ENCODE measurements at places on chromosomes 6 and 20.

GRCh38 chr6:20433321-20433720 lies 31.6 kb downstream of the E2F3 start:
- DNase-seq = no peak

GRCh38 chr6:12610862-12611261 lies 105.7 kb upstream of the PHACTR1 start:
- DNase-seq = no peak

- DNase-seq = no peak
These were observed 24.0 kb downstream of the STK35 start for GRCh38 chr20:2125474-2126112.

DNA sequence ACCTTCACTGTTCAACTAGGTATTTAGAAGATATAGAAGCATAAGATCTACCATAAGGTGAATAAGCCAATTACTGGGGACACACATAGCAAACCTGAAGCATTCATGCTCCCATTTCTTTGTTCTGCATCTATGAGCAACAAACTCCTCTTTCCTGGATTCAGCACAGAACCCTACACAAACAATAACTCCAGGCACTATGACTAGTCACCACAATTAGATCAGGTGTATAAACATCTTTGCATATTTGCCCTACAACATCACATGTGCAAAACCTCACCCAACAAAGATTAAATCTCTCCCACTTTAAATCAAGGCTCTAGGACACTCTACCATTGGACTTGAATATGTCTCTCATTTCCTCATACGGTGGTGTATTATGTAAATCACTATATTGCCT lies 652.3 kb downstream of the EPHA7 start:
- DNase-seq = no peak

DNA sequence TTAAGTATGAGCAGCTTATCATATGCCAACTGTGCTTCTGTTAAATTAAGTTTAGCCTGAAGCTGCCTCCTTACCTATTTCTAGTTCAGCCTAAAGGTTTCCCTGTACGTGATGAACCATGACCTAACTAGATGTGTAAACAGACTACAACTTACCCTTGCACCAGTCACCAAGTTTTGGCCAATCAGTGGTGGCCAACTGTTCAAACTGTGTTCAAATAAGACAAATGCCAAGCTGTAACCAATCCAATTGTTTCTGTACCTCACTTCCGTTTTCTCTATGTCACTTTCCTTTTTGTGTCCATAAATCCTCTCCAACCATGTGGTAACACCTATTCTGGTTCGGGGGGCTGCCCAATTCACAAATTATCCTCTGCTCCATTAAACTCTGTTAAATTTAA lies 6.0 kb upstream of the SLC2A10 start:
- no peak for DNase-seq

DNA sequence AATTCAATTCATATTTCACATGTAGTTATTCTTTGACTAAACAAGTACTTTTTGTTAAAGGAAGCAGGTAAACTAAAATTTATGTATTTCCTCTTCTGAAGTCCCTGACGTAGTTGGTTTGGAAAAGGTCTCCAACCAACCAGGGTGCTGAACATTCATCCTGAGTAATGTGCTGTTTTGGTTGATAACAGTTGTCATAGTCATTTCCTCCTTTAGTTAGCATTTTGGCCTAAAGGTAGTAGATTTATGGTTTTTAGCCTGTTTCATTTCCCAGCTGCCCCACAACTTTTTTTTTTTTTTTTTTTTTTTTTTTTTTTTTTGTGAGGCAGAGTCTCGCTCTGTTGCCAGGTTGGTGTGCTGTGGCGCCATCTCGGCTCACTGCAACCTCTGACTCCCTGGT lies 382.8 kb upstream of the FLRT3 start:
- DNase-seq = no peak

- no peak for DNase-seq
These were observed 24.7 kb upstream of the LRFN2 start for GRCh38 chr6:40611912-40612311.

DNA sequence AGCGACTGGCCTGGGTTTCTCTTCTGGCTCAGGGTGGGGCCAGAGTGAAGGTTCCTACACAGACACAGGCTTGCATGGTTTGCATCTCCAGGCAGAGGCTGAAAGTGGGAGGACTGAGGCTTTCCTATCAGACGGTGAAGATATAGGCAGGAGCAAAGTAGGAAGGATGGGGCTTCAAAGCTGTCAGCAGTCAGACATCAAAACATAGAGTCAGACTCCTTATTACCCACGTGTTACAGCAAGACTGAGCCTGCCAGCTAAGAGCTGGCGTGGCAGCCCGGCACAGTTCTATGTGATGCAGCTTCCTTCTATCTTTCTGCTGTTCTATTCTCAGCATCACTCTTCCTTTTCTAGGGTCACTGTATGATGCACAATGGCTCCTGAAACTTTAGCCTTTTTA lies 445.1 kb downstream of the DOK5 start:
- no peak for DNase-seq

DNA sequence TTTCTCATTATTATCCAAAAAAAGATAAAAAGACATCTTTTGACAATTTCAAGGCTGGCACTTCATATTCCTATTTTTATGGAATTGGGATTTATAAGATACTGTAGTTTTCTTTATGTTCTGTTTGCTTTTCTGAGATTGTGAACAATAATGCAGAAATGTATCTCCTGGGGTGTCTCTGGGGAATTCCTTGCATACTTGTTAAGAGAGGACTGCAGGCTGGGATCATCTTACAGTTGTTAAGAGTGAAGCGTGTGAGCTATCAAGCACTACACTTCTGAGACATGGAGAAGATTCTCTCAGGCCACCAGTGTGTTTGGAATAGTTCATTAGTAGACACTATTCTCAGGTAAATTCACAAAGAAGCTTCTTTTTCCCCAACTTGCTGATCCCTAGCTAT lies 963.3 kb upstream of the GJE1 start:
- DNase-seq = no peak

DNA sequence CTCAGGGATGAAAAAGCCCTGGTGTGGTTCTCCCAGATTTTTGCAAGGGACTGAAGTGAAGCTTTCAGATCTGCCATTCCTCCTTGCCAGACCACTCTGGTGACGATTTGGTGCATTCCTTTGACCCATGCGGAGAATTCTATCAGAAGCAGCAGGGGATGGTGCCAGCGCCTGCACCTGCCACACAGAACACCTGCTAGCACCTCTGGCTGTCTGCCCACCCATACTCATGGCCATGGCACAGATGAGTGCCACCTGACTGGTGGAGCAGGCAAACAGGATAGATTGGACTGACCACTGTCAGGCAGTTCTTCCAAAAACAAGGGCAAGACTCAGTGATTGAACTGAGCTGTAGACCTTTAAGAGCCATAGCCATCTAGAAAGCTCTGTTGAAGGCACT lies 107.1 kb downstream of the CDYL start:
- DNase-seq = no peak

- DNase-seq = no peak
These were observed 1.5 kb upstream of the ILRUN start for GRCh38 chr6:34697904-34698559.

DNA sequence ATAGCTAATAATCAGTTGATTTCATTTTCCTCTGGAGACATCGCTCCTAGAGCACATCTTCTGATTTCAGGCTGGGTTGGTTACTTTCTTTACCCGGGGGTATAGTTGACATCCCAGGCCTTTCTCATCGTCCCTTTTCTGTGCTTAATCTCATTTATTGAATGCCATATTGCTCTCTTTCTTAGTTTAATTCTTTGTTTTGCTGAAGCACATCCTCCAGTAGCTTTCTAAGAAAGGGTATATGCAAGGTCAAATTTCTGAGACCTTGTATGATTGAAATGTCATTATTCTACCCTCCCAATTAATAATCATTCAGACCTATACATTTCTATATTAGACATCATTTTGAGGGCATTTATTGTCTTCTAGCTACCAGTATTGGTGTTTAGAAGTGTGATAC lies 2.6 kb upstream of the C20orf141 start:
- no peak for DNase-seq

GRCh38 chr20:23120261-23120660 lies 34.1 kb upstream of the CD93 start:
- no peak for DNase-seq

- DNase-seq = no peak
These were observed 52.6 kb downstream of the COL19A1 start for GRCh38 chr6:69918813-69919475.

DNA sequence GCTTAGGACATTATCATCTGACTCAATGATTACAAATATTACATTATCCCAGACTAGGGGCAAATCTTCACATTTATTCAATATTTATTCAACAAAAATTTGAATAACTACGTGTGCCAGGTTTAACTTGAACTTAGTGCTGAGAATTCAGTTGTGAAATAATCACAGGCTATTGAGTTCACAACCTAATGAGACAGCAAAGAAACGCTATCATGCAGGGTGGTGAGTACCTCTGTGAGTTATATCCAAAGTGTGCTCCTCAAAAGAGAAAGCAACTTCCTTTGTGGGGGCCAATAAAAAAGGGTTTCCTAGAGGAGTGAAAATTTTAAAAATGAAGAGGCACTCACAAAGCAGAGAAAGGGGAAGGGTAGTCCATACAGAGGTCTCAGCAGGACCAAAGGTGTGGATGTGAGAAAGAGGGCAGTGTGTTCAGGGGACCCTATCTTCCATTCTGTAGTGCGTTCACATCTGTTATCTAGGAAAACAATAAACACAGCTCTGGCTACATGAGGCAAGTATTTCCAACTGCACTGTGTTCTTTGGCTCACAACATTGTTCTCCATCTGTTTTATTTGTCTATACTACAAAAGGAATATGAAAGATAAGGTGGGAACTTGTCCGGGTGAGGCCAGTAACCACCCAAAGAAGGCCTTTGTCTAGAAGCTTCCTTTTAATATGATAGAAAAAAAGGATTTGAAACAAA lies 155.4 kb upstream of the MARCKS start:
- no peak for DNase-seq

DNA sequence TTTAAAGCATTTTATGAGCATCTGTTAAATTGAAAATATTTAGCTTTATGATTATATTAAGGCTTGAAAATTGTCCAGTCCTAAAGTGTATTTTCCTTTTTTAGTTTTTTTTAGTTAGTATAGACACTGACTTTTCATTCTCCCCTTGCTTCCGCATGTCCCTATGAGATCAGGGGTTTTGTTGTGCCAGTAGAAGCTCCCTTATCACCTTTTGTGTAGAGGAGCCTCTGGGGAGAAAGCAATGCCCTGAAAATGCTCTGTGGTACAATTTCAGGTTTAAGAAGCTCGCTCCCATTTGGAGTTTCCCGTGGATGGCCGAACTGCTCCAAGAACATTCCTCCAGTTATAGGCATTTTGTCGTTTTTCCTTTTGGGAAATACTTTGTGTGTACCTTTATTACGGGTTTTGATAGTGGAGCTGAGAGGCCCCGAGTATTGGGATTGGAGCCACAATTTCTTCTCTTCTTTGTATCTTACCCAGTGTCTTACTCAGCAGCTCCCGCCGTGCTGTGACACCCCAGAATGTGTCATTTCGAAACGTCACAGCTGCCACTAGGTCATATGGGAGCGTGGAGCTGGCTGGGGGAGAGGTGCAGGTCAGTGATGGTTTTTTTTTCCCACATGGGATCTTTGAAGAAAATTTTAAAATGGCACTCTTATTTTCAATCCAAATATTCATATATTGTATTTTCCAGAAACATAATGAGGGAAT lies 49.9 kb downstream of the RPRD1B start:
- DNase-seq = no peak

DNA sequence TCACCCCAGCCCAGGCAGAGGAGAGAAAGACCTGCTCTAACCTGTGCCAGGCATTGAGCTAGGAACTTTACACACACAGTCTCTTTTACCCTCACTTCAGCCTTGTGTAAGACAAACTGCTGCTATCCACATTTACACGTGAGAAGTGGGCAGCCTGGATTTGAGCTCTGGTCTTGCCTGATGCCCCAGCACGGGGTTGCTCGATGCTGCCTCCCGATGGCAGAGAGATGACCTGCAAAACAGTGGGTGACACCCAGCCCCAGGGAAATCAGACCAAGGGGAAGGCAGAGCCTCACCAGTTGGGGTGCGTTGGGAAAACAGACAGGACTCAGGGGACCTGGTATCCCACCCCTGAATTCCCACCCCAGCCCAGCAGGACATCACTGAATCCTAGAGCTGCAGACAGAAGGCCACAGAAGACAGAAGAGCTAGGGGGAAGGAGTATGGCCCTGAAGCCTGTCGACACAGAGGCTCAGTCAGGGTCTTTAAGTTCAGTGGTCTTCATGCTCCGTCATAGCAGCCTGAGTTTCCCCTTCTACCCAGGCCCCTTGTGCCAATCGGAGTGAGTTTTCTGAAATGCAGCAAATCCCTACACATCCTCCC lies 990 bp downstream of the BPI start:
- DNase-seq = no peak

GRCh38 chr6:6826095-6826901 lies 237.8 kb downstream of the LY86 start:
- no peak for DNase-seq

DNA sequence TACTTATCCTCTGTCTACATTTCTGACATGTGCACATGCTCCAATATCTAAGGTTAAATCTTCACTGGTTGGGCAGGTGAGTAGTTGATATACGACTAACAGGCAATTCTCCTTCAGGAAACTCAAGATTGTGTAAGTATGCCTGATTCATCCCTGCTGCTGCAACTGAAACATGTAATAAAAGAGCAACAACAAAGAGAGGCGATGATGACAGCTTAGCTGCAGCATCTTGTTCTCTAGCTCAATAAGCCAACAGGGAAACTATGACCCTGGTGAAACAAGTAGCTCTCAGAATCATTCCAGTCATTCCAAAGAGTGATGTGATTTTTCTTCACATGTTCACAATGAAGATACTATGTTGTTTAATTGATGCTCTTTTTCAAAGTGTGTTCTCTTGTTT lies 74.4 kb downstream of the ELOVL4 start:
- no peak for DNase-seq

GRCh38 chr6:166658115-166658791 lies 31.2 kb upstream of the RPS6KA2 start:
- DNase-seq = no peak

- DNase-seq = no peak
These were observed 79.1 kb downstream of the RPP40 start for GRCh38 chr6:4924661-4925271.

DNA sequence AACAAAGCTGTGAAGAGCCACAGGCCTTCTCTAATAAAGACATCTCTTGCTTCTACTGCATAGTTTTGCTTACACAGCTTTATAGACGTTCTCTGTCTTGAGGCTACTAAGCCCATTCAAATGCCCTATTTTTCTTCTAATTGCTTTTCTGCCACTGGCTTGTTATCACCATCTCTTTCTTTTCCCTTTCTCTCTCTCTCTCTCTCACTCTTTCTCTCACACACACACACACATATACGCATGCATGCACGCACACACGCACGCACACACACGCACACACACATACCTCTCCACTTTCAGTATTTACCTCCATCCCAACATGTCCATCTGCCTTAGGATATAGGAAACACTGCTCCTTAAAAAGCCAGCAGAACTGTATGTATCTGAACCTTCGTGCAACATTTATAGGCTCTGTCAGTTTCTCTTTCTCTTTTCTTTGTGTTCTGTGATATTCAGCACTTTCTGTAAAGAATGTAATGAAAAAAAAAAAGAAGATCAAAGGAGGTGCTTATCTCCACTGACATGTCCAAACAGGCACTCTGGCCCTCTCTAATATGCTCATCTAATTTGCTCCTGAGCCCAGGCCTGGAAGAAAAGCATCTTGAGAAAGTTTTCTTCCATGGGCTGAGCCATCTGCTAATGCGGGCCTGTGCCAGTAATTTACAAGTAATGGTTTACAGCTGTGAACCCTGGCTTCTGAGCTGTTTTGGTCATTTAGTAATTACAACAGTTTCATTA lies 1046.7 kb upstream of the MAP3K7 start:
- no peak for DNase-seq

- no peak for DNase-seq
These were observed 6.5 kb upstream of the PERP start for GRCh38 chr6:138113588-138114210.

GRCh38 chr6:36195471-36196112 lies 952 bp upstream of the BRPF3 start:
- DNase-seq = no peak

All from hindlimb muscle (tissue), 1 donor.